ENCODE measurements at places on chromosomes 16 and 17. TPM values are rescaled to one million over a fixed set of nuclear protein-coding genes. Genes with fewer than 3 reads are reported as not detected.

DNA sequence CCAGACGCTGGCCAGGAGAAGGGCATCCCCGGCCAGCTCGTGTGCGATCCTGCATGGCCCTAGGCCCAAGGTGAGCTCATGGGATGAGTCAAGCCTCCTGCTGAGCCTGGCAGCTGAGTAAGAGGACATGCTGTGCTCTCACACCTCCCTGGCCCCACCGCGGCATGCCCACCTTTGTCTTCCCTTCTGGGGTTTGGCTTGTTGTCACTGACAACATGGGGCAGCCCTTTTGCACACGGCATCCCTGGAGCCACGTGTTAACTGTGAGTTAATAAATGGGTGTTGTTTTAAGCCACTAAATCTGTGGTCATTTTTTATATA lies 8.9 kb upstream of the TNS4 start:
- no peak overlapping the region for H3K27ac ChIP-seq
- no peak overlapping the region for H3K4me3 ChIP-seq
- H3K27me3 ChIP-seq, result no peaks in the 10 kb centered on the region
- peaks cover 7% of the 10 kb centered on the region for H3K4me1 ChIP-seq

Gene KRTAP3-2
- not detected for polyA plus RNA-seq

Gene GPS1
- 272 TPM for polyA plus RNA-seq

- no peaks in the 10 kb centered on the region for H3K27me3 ChIP-seq
- H3K4me1 ChIP-seq, result no peaks in the 10 kb centered on the region
- no peak overlapping the region for H3K4me3 ChIP-seq
- no peaks in the 10 kb centered on the region for H3K36me3 ChIP-seq
- peak; percentile 36 for DNase-seq
Measured at GRCh38 chr17:83062818-83063671, 16.4 kb upstream of the METRNL start.

Gene SDR42E2
- not detected for polyA plus RNA-seq

GRCh38 chr16:86661706-86662105 lies 83.4 kb downstream of the FOXL1 start:
- peak overlapping the region; percentile 10 for H3K4me3 ChIP-seq
- H3K27ac ChIP-seq, result peak overlapping the region; percentile 47
- H3K4me1 ChIP-seq, result no peaks in the 10 kb centered on the region
- no peaks in the 10 kb centered on the region for H3K36me3 ChIP-seq
- DNase-seq, result no peak

- DNase-seq, result no peak
- peaks cover 63% of the 10 kb centered on the region for H3K4me1 ChIP-seq
- H3K27ac ChIP-seq, result peak overlapping the region; percentile 95
- H3K27me3 ChIP-seq, result no peaks in the 10 kb centered on the region
- H3K4me3 ChIP-seq, result no peak overlapping the region
Measured at GRCh38 chr17:44543905-44544523, 13.3 kb upstream of the FZD2 start.

Gene KRT12
- polyA plus RNA-seq, result not detected

DNA sequence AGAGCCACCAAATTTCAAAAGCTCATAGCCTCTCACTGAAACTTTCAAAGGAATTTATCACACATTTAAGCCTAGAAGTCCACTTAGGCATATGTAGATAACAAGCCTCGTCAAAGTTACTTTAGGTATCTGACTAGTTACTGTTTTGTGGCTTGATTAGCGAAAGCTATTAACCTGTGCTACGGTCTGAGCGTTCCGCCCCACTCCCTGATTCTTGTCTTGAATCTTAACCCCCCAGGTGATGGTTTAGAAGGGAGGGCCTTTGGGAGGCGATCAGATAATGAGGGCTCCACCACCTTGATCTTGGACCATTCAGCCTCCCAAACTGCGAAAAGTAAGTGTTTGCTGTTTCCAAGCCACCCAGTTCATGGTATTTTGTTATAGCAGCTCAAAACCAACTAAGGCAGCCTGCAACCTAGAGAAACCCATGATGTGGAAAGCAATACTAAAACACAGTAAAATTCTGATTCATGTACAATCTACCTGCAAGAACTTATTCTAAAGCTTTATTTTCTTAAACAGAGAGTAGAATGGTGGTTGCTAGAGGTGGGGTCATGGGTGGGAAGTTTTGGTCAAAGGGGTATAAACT lies 7.1 kb downstream of the HSDL1 start:
- H3K27ac ChIP-seq, result no peak overlapping the region
- H3K4me3 ChIP-seq, result no peak overlapping the region
- no peak for DNase-seq
- H3K36me3 ChIP-seq, result no peaks in the 10 kb centered on the region

DNA sequence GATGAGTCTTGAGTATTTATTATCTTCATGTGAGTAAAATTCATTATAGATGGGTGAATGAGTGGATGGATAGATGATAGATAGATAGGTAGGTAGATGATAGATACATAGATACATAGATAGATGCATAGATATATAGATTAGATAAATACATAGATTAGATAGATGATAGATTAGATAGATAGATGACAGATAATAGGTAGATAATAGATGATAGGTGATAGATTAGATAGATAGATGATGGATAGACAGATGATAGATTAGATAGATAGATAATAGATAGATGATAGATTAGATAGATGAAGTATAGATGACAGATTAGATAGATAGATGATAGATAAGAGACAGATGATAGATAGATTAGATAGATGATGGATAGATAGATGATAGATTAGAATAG lies 21.8 kb upstream of the WFIKKN2 start:
- no peak overlapping the region for H3K4me3 ChIP-seq
- no peak for DNase-seq

DNA sequence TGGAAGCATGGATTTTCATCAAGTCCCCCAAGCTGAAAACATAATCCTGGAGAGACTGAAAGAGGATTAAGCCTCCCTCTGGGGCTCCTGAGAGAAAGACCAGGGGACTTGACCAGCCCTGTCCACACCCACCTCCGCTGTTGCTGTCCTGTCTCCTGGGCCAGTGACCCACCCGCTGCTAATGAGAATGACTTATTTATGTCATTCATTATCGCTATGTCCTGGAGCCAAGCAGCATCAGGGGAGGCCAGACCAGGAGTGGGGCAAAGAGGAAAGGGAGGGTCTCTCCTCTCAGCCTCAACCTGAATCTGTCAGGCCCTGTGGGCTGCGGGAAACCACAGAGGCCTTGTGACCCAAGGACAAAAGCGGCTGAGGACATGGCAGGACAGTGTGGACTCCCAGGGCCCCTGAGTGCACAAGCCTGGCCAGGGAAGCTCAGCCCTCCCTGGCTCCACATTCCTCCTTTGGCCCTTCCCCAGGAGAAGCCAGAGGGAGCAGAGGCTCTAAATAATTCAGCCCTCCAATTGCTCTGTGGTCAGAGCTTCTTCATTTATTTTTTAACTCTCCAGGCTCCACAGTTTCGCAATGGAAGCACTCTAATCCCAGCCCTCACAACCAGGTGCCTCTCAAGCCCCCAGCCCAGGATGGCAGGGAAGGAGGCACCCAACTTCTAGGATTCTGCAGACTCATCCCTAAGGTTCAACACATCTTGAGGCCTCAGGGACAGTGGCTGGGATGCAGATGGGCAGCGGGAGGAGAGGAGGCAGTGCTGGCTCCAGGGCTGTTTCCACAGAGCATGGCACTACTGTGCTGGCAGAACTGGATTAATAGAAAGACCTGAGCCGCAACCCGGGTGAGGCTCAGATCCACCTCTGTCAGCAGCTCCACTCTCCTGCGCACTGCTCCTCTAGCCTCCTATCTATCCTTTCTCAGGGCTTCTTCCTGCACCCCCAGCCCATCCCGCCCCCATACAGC lies 19.1 kb downstream of the CUEDC1 start:
- no peaks in the 10 kb centered on the region for H3K36me3 ChIP-seq
- H3K4me3 ChIP-seq, result no peak overlapping the region
- peak; percentile 70 for DNase-seq
- no peaks in the 10 kb centered on the region for H3K27me3 ChIP-seq

GRCh38 chr16:2432801-2433505 lies 3.7 kb downstream of the CCNF start:
- H3K36me3 ChIP-seq, result peaks cover 29% of the 10 kb centered on the region
- H3K27ac ChIP-seq, result no peak overlapping the region
- H3K4me1 ChIP-seq, result peaks cover 10% of the 10 kb centered on the region
- no peak for DNase-seq
- no peak overlapping the region for H3K4me3 ChIP-seq
- no peaks in the 10 kb centered on the region for H3K27me3 ChIP-seq

DNA sequence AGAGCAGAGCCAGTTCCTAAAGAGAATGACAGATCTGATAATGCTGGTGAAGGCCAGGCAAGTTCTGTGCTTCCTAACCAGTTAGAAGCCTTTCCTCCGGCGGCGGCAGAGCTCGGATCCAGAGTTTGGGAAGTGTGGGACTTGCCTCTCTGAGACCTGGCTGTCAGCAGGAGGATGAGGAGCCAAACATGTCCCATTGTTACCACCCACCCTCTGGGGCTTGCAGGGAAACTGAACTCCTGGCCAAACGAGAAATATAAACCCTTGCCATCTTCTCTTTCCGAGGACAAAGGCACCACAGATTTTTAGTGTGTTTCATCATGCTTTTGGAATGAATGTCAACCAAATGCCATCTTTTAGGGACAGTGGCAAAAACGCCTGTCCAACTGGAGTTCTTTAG lies 80.2 kb upstream of the SMURF2 start:
- H3K36me3 ChIP-seq, result no peaks in the 10 kb centered on the region
- DNase-seq, result no peak
- H3K4me1 ChIP-seq, result peaks cover 2% of the 10 kb centered on the region

- H3K36me3 ChIP-seq, result no peaks in the 10 kb centered on the region
- H3K27me3 ChIP-seq, result no peaks in the 10 kb centered on the region
- peak; percentile 58 for DNase-seq
- peak overlapping the region; percentile 95 for H3K4me3 ChIP-seq
Measured at GRCh38 chr17:30378241-30378824, 394 bp upstream of the CPD start.

DNA sequence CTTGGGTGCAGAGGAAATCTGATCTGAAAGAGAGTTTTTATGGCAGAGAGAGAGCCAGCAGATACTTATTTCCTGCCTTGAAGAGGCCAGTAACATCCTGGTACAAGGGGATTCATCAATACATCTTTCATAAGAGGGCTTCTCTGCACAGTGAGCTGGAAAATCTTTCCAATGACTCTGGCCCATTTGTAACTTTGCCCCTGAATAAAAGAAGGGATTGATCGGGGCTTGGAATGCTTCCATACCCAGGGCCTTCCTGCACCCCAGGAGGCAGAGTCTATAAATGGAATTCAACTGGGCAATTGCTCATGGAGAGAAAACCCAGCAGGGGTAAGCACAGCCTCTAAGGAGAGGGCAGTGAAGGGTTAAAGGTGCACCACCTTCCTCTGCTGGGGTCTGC lies 163.3 kb downstream of the XYLT1 start:
- no peak overlapping the region for H3K27ac ChIP-seq
- no peak overlapping the region for H3K4me3 ChIP-seq
- peaks cover 23% of the 10 kb centered on the region for H3K4me1 ChIP-seq
- no peaks in the 10 kb centered on the region for H3K36me3 ChIP-seq
- no peak for DNase-seq

Gene MAPT
- 0.74 TPM for polyA plus RNA-seq

- no peaks in the 10 kb centered on the region for H3K4me1 ChIP-seq
- H3K36me3 ChIP-seq, result no peaks in the 10 kb centered on the region
- H3K27ac ChIP-seq, result no peak overlapping the region
- no peak for DNase-seq
- no peaks in the 10 kb centered on the region for H3K27me3 ChIP-seq
- H3K4me3 ChIP-seq, result no peak overlapping the region
Measured at GRCh38 chr16:9657641-9658040, 524.6 kb downstream of the GRIN2A start.

DNA sequence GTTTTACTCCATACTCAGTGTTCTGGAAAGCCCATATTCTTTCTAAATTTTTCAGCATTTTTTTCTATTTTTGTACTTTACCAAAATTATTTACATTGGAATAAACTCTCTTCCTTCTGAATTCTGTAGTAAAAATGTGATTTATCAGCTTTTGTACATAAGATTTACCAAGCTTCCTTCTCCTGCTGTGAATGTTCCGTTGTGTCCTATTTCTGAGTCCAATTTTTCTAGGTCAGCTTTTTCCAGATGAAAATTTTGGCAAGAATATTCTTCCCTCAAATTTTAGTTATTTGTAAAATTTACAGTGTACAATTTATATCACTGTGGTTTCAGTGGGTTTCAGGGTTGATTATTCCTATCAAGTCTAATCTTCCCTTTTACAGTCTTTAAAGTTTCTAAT lies 27.5 kb downstream of the ASPA start:
- H3K4me1 ChIP-seq, result no peaks in the 10 kb centered on the region
- H3K4me3 ChIP-seq, result no peak overlapping the region
- no peaks in the 10 kb centered on the region for H3K36me3 ChIP-seq
- peaks cover 21% of the 10 kb centered on the region for H3K27me3 ChIP-seq

Gene TBC1D3D
- polyA plus RNA-seq, result 0.10 TPM

GRCh38 chr17:39813631-39814030 lies 50.5 kb downstream of the IKZF3 start:
- no peaks in the 10 kb centered on the region for H3K36me3 ChIP-seq
- no peak for DNase-seq
- H3K4me3 ChIP-seq, result no peak overlapping the region
- peaks cover 49% of the 10 kb centered on the region for H3K27me3 ChIP-seq
- H3K27ac ChIP-seq, result no peak overlapping the region

DNA sequence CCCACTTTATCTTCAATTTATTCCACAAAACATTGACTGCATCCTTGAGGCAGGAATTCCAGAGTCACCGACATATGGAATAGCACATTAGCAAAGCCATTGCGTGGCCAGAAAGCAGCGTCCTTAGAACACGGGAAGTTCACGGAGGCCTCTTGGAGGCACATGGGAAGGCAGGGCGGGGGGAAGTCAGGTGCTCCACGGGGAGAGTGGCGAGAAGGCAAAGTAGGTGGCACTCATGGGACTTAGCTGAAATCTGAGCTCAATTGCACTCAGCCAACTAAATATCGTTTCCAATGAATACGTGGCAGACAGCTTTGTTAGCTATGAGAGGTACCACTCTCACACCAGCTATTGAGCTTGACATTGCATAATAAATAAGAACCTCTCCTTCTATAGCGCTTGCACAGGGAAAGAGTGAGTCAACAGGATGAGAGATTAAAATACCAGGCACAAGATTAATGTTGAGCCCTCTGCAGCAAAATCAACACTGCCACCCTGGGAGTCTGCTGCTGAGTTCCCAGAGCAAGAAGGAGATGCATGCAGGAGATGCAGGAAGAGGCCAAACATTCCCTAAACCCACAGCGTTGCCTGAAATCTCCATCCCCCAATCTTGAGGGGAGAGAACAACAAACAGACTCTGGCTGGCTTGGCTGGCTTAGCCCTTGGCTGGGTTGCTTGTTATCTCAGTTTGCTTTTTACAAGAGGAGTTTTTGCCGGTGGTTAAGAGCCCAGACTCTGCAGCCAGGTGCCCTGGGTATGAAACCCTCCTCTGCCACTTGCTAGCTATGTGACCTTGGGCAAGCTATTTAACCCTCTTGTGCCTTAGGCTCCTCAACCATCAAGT lies 28.8 kb downstream of the ABCC12 start:
- no peaks in the 10 kb centered on the region for H3K36me3 ChIP-seq
- H3K27ac ChIP-seq, result peak overlapping the region; percentile 62
- no peak for DNase-seq
- no peak overlapping the region for H3K4me3 ChIP-seq
- no peaks in the 10 kb centered on the region for H3K27me3 ChIP-seq
- H3K4me1 ChIP-seq, result peaks cover 27% of the 10 kb centered on the region
